AG10803 (cell line): ENCODE measurements at places on chromosomes 11 and 22.

- peak; percentile 8 for DNase-seq
Measured at GRCh38 chr11:120688163-120688562, 176.6 kb downstream of the GRIK4 start.

DNA sequence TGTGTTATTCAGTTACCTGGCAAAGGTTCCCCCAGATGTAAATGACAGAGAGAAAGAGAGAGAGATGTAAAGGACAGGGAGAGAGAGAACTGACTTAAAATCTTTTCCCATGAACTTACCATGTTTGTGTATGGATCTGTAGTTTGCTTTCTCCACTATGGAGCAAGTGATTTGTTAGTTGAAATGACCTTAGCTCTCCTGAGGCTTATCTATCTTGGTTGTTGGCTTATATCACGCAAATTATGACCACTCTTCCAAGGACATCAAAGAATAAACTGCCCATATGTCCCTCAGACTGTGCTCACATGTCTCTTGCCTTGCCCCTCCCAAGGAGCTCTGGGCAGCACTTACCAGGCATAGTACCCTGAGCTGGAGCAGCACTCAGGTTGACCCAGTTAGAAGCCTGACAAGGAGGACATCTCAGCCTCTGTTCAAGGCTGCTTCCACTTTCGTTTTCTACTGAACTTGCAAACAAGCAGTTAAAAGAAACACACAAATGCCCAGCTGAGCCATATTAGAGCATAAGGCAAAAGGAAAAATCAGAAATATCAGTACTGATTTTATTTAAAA lies 95.3 kb upstream of the RCN1 start:
- peak; percentile 29 for DNase-seq

GRCh38 chr11:8289492-8289918 lies 25.8 kb upstream of the LMO1 start:
- DNase-seq: no peak

GRCh38 chr11:32561835-32562234 lies 21.8 kb upstream of the EIF3M start:
- DNase-seq: no peak

DNA sequence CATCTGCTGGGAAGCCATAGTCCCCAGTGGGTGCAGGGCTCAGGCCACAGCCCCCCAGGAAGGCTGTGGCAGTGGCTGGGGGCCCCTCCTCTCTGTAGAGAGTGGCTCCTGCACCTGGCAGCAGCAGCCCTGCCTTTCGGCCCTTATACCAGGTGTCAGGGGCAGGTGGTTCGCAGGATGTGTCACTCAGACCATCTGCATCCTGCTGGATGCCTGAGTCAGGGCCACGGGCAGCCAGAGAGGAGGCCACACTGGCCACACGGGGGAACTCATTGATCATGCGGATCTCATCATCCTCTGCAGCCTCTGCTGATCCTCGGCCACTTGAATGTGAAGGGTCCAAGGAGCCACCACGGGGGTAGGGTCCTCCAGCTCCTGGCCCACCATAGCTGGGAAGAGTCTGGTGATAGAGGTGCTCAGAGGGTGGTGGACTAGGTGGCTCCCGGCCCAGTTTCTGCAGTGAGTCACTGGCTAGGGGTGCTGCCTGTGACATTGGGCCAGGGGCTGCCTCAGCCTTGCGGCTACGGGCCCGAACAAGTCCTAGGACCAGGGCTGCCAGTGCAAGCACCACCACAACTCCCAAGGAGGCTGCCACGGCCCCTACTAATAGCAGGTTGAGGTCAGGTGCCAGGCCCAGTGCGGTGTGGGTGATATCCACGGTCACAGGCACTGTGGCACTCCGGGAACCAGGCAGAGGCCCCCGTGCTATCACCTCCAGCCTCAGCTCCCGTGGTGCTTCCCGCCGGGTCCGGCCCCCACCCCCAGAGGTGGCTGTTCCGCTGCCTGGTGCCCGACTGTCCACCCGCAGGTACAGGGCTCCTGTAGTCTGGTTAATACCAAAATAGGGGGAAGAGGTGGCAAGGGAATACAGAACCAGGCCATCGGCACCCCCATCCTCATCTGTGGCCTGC lies 3.3 kb upstream of the TPP1 start:
- DNase-seq: no peak

DNA sequence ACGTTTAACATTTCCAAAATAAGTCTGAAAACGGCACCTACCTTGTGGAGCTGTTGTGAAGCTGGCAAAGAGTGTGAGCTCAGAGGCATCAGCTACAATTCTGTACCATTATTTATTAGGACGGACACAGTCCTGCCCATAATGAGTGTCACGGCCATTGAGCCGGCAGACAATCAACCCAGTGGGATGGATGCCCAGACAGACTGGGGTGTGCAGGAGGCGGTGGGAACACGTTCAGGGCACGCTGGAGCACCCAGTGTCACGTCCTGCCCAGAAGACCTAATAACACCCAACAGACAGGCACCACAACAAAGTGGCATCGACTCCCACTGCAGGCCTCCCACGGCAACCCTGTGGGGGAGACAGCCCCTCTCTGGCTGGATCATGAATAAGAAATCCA lies 34.5 kb downstream of the TPST2 start:
- no peak for DNase-seq

GRCh38 chr22:37623075-37624016 lies 14.7 kb downstream of the GGA1 start:
- DNase-seq: peak; percentile 40

- no peak for DNase-seq
Measured at GRCh38 chr11:72245263-72245816, 1.4 kb upstream of the PHOX2A start.

GRCh38 chr11:1006762-1007161 lies 29.8 kb downstream of the MUC6 start:
- no peak for DNase-seq

DNA sequence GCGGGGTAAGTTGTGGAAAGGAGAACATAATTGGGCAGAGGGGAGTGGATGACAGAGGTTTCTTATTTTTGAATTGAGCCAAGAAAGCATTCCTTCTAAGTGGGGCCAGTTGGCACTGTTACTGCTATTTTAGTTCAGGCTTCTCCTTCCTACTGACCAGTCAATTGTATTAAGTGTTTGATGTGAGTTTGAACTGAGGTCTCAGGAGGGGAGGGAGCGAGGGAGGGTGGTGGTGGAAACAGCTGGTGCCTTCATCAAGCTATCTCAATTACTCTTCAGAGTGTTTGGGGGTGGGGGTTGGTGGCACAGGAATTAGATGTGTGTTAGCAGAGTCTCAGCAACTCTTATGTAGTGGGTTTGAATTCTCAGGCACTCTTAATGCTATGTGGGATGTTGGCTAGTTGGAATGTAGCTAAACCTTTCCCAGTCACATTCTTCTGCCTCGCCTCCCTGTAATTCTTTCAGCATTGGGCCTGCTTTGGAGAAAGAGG lies 14.5 kb downstream of the CTNND1 start:
- DNase-seq: peak; percentile 97

DNA sequence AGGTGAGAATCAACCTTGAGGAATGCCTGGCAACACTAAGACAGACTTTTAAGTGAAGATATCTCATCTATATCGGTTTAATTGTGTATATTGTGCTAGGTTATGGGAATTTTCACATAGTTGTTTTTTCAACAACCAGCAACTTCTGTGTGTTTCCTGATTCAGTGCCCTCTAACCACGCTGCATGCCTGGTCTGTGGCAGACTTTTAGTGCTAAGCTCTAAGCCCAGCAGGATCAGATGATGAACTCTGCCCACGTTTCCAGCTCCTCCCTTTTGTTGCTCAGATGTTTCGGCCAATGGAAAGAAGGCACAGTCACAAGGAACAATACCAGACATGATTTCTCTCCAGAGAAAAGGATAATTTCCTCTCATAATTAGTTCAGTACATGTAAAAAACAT lies 1.4 kb upstream of the VWA5A start:
- DNase-seq: no peak

GRCh38 chr11:106482917-106483785 lies 405.7 kb downstream of the AASDHPPT start:
- DNase-seq: peak; percentile 41

DNA sequence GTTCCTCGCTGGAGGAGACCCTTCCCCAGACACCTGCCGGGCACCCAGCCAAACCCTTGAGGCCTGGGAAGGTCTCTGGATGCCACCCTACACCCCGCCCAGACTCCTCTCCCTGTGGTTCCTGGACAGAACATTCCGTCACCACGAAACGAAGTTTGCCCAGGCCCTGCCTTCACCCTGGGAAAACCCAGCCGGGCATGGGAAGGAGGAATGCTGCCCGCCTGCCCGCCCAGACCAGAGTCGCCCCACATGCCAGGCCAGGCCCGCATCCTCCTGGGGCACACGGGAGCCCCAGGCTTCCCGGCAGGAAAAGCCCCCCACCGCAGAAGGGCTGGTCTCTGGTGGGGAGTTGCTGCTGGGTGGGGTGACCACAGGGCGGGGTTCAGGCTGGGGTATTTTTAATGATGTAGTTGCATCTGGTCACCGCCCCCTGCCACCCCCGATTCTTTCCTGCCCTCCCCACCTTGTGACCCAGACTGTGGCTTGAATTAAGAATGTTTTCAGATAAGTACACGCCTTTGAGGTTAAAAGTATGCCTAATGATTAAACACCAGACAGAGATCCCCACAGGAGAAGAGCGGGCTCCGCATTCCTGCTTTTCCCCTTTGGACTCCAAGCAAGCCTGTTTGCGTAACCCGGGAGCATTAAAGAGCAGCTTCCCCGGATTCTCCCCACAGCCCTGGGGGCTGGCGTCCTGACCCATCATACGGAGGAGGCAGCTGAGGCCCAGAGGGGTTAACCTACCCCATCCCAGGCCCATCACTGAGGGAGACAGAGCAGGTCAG lies 44.6 kb upstream of the PPARA start:
- DNase-seq: peak; percentile 95

DNA sequence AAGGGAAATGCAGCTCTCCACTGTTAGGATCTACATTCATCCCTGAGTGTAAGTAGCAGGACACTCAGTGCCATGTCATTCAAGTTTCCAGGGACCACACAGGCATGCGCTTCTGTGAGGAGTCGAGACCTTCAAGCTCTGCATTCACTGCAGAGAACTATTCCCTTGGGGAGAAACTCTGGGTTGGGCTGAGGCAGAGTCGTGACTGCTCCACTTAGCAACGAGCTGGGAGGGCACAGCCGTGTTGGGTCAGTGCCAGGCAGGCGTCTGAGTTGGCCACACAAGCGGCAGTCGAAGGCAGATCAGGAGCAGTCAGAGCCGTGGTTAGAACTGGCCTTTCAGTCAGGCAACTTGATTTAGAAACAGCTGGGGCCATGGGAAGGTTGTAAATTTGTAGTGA lies 14.7 kb downstream of the MPEG1 start:
- peak; percentile 69 for DNase-seq

GRCh38 chr11:120334332-120334731 lies 1.9 kb upstream of the ARHGEF12 start:
- DNase-seq: no peak

DNA sequence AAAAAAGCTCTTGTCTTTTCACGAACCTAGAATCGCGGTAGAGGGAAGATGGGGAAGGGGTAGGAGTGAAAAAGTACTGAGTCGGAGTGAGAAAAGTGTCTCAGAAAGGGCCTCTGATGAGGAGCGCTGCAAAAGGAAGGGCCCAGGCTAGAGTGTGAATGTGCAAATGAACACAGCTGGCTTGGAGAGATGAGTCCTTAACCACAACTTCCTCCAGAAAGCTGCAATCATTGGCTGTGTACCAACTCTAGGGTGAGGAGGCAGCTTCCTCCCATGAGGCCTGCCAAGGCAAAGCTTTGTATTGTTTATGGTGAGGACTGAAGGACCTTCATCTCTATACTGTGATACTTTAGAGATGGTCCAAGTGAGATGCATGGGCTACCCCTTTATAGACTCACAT lies 566.9 kb upstream of the ANO5 start:
- DNase-seq: no peak
